ENCODE measurements at places on chromosomes 16 and 17.

DNA sequence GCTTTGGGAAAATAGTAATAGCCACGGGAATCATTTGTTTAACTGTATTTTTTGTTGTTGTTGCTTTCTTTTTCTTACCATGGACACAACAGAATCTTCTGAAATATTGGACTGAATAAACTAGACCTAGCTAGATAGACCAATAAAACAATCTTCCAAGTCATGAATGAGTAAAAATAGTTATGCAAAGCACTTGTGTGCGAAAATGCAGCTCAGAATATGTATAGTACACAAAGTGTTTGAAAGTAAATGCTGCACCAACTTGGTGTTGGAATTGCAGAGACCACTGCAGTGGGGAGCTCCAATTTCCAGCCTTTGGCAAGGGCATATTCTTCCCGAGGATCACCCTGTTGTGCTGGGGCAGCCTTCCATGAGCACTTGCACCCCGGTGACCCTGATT, 68.0 kb downstream of the AATF start:
- DNase-seq: no peak

DNA sequence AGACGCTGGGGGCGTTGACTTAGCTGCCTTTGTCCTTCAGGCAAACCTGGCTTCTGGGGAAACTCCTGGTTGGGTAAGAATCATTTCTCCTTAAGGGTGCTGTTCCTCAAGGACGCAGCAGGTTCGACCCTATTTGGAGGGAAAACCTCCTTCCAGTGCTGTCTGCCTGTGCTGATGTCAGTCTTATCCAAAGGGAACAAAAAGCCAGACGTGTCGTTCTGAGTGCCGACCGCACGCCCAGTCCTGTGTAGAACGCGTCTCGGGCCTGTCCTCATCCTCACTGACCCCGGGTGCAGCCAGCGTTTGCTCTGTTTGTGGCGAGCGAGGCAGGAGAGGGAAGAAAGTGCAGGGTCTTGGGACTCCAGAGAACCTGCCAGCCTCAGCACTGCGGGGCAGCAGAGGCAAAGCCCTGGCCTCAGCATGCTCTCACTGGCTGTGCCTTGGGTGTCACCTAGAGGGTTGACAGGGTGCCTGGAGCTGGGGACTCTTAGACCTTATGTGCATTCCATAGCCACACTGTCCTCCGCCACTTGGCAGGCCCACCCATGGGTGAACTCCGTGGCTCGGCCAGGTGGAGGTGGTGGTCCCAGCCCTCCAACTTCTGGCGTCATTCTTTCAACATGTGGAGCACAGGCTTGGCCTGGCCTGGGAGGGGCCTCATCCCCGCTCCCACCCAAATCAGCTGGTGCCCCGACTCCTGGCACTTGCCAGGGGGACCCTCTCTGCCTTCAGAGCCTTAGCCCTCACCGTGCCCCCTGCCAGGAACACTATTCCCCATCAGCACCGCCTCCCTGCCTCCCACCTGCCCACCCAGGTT, 6.0 kb downstream of the SNN start:
- DNase-seq: no peak

DNA sequence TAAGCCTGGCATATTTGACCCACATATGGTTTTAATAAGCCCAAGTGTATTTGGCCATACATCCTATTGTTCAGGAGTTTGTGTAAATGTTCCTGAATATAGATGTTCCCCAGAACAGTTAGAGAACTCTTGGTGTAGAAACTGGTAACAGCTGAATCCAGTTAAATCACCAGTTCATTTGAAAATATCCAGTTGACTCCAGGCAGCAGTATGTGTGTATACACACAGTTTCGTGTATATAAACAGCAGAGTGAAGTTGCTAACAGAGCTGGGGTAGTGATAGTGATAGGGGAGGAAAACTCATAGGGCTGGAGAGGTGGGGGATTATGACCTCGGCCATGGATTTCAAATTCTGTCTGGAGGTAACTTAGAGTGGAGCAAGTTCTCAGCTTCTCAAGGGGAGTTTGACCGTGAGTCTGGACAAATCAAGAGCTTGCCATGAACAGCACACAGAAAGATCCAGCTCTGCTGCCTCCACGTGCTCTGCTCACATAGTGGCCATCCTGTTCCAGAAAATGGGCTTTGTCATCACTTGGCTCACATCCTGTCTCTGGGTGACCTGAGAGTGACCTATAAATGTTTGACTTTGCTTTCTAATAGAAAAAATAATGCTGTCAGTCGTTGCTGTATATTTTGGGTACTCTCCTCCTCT, 30.6 kb upstream of the MMD start:
- DNase-seq: no peak

DNA sequence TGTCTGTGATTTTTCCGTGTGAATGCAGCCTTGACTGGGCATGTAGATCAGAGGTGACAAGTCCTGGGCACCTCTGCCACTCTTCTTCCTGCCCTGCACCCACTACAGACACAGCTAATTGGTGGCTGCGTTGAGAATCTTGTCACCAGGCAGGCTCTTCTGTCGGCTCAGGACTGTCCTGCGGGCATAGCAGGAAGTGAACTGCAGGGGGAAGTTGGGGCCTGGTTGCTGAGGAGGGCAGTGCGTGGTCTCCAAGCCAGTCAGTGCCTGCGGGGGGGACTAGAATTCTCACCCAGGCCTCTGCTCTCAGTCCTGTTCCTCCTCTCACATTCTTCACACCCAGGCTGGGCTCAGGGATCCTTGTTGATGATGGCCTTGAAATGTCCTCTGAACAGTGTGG, 50.5 kb downstream of the JPH3 start:
- DNase-seq: no peak

DNA sequence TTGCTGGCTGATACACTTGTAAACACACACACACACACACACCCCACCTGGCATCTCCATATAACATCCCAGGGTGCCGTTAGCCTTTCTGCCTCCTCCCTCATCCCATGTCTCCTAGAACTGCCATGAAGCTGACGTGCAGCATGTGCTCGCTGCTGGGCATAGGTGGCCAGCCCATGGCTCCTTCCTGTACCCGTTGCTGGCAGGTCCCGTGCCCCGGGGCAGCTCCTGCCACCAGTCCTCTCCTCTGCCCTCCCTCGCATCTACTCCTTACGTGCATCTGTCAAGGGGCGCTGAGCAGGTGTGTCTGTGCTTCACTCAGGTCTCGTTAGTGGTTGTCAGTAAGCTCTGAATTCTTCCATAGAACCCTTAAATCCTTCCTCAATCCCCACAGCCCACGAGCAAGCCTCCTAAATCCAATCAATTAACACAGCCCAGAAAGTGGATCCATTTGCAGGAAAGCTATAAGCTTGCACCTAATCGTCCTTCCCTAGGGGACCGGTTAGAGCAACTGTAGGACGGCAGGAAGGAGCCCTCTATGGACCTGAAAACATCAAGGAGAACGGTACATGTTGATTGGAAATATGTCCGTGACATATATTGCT, 218.1 kb upstream of the FOXF1 start:
- DNase-seq: no peak

DNA sequence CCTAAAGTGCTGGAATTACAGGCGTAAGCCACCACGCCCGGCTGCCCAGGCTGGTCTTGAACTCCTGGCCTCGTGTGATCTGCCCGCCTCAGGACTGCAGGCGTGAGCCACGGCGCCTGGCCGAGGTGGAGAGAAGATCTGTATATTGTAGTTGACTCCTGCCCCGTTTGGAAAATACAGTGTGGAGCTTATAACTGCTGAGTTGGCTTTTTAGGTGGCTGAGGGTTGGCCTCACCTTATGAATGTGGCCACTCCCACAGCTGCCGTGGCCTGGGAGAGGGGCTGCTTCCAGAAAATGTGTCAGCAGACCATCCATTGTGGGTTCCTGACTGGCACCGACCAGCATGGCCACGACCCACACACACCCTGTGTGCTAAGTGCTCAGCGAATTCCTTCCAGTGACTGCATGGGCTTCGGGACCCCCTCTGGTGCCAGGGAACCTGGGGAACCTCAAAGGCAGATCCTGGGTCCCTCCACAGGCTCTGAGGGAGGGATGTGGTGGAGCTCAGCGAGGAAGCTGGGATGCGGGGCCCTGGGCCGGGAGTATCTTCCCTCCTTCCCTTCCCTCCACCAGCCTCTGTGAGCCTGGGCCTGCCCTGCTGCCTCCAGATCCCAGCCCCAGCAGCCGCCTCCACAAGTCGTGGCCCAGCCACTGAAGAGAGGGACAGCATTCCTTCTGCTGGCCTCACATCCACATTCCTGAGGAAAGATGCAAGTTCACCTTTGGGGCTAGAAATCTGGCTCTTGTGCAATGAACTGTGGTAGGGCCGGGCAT, 10.9 kb upstream of the RAB11FIP3 start:
- DNase-seq: no peak

DNA sequence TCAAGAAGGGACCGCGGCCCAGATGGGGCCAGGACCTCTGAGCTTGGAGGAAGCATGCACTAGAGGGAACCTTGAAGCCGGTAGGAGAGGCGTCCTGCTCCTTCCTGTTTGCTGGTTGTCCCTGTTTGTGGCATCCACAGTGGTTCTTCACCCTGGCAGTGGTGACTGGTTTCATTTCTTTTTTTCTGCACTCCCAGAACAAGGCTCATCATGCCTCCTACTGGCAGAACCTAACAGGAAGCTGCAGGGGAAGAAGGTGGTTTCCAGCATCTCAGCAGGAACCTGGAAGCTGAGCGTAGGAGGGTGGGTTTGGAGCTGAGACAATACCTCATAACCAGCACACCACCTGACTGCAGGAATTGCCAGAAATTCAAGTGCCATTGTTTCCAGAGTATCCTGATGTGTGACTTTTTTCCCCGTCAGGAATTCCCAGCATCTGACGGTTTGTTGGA, 5.8 kb downstream of the TMEM231 start:
- DNase-seq: peak; percentile 58

DNA sequence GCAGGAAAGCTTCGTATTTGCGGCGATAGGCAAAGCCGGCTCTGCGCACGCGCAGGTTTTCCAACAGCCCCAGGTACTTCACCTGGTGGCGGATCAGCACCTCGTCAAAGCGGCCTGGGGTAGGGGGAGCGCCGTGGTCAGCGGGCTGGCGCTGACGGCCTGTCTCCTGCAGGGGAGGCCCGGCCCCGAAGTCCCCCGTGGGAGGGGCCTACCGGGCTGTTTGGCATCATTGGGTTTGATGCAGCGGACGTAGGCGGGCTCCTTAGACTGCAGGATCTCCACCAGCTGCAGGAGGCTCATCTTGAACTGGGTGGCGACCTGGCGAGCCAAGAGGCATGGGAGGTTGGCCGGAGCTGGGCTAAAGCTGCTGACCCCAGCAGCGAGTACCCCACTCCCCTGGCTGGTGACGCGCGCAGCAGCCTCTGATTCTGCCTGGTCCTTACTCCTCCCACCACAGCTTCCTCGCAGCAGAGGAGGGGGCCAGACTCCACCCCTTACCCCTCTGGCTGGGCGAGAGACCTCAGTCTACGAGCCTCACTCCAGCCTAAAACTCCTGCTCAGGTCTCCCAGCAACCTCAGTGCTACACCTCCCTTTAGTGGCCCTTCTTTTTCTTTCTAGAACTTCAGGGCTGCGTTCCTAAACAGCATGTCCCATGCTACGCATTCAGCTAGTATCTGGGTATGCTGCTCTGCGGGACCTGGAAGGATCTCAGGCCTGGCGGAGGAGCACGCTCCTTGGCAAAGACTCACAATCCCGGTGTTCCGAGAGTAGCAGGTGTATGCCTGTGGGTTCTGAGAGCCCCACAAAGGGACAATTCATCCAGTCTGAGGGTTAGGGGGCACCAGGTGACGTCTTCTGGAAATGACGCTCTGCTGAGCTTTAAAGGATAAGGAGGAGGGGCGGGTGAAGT, 16.1 kb upstream of the CRK start:
- DNase-seq: no peak

DNA sequence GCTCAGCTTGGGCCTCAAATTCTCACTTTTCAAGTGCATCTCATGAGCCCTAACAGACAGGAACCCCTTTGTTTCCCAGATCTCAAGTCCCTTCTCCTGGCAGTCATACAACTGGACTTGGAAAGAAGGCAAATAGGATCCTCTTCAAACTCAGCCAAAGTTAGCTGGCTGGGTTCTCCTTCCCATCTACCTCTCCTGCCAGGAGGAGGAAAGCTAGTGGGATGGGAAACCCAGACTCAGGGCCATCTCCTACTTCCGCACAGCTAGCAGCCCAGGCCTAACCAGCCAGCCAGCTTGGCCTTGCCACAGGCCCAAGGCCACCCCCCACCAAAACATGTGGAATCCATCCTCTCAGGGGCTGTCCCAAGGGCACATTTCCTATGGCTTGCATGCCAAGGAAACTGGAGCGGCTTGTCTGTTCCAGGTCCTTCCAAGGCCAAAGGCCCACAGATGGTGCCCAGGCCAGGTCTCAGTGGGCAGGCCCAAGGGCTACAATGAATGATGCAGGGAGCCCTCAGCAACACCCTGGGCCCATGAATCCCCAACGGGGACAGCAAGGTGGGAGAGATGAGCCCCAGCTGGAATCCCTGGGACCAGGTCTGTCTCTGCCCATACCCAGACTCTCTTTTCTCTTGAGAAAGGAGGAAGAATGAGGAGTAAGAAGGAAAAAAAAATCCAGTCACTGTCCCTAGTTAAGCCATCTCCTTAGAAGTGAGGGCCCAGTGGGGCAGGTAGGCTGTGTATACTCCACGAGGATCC, 1.7 kb downstream of the SMARCD2 start:
- no peak for DNase-seq

GRCh38 chr17:11853321-11854151, 143.7 kb downstream of the ZNF18 start:
- no peak for DNase-seq

DNA sequence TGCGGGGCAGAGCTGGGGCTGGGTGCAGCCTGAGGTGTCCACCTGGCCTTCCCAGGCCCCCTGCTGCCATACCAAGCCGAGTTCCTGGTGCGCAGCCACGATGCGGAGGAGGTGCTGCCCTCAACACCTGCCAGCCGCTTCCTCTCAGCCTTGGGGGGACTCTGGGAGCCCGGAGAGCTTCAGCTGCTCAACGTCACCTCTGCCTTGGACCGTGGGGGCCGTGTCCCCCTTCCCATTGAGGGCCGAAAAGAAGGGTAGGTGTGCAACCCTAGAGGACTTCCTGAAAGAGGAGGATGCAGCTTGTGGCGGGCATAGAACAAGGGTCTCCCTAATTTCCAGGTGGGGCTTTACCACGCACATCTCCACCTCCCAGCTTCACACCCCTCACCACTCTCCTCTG, 2.5 kb downstream of the SGCA start:
- no peak for DNase-seq

GRCh38 chr16:47949714-47950113, 206.1 kb downstream of the ABCC12 start:
- DNase-seq: no peak

Data from CD4-positive, alpha-beta T cell treated with Interleukin-4 for 1 hour (primary cell).